ENCODE measurements at places on chromosomes 7 and 10.

DNA sequence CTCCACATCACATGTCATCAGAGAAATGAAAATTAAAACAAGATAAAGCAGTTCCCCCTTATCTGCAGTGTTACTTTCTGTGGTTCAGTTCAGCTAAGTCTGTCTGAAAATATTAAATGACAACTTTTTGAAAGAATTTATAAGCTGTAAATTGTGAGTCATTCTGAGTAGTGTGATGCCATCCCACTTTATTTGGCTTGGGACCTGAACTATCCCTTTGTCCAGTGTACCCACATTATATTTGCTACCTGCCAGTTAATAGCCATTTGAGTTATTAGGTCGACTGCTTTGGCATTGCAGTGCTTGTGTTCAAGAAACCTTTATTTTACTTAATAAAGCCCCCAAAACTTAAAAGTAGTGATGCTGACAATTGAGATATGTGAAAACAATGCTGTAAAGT lies 804.2 kb downstream of the ANKRD7 start:
- DNase-seq: no peak

DNA sequence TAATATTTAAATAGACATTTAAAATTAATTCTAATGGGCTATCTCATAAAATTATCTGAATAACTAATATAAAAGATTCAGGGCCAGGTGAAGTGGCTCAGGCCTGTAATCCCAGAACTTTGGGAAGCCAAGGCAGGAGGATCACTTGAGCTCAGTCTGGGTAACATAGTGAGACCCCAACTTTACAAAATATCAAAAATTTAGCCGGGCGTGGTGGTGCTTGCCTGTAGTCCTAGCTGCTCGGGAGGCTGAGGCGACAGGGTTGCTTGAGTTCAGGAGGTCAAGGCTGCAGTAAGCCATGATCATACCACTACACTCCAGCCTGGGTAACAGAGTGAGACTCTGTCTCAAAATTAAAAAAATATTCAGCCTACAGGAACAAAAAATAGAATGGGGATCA lies 12.5 kb downstream of the NOBOX start:
- no peak for DNase-seq

DNA sequence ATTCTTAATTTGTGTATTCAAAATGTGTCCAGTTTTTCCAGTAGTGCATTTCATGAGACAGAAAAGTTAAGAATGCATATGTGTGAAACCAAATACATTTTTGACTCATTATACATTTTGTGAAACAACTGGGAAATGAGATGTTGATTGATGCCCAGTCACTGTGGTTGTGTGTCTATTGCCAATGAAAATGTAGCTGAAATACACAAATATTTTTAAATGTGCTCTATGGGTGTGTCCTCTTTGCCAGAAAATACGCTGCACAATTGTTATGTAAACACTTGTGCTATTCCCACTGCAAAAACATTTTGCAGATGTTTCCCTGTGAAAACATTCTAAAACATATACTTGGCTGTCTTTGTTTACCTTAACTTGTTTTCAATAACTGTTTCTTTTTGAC lies 395.2 kb downstream of the TFEC start:
- DNase-seq: no peak

- DNase-seq: no peak
These were observed 209.6 kb downstream of the PTPRN2 start for GRCh38 chr7:158377800-158378623.

GRCh38 chr7:100893910-100894721 lies 1.6 kb downstream of the ACHE start:
- no peak for DNase-seq

DNA sequence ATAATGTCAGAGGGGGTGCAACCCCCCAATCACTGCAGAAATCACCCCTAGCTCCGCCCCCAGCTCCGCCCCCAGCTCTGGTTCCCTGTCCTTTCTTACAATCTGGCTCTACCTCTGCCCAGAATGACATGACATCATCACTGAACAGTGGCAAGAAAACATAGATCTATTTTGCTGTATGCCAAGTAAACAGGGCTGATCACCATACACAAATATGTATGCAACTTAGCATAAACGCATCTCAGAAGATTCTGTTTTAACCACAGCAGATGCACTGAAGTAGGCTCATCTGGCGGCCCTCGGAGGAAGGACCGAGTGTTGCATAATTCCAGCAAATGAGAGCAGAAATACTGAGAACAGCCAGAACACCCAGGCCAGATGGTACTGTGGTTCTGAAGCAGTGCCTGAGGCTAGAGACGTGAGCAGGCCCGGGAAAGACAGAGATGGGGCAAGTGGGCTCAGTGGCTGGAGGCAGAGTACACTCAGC lies 293.3 kb upstream of the KLF14 start:
- DNase-seq: no peak

DNA sequence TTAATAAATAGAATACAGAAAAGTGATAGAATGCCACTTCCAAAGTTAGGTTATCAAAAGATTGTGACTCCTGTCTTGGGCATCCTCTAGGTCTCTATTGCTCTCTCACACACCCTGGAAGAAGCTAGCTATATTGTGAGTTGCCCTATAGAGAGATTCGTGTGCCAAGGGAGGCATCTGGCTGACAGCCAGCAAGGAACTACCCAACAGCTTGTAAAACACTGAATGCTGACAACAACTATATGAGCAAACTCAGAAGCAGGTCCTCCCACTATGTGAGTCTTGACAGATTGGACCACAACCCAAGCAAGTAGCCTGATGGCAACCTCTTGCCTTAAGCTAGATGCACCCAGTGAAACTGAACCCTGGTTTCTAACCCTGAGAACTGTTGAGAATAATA lies 55.7 kb upstream of the CDK14 start:
- DNase-seq: no peak

- no peak for DNase-seq
These were observed 125.8 kb downstream of the CDK14 start for GRCh38 chr7:90721869-90722431.

DNA sequence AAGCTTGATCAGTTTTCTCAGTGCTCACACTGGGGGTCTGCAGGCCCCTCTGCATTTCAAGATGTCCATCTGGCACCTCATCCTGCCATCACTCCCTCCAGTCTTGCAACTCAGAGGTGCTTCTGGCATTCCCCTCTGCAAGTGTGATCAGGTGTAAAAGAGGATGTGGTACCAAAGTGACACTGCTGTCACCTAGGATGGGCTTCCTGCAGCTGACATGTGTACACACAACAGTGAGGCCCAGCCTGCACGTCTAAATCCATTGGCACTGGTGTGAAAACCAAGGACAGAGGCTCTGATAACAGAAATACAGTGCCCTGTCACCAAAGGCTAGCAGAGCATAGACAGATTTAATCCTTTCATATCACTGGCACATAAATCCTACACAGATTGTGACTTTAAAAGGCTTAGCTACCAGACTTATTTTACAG lies 162.5 kb upstream of the CELF2 start:
- no peak for DNase-seq

DNA sequence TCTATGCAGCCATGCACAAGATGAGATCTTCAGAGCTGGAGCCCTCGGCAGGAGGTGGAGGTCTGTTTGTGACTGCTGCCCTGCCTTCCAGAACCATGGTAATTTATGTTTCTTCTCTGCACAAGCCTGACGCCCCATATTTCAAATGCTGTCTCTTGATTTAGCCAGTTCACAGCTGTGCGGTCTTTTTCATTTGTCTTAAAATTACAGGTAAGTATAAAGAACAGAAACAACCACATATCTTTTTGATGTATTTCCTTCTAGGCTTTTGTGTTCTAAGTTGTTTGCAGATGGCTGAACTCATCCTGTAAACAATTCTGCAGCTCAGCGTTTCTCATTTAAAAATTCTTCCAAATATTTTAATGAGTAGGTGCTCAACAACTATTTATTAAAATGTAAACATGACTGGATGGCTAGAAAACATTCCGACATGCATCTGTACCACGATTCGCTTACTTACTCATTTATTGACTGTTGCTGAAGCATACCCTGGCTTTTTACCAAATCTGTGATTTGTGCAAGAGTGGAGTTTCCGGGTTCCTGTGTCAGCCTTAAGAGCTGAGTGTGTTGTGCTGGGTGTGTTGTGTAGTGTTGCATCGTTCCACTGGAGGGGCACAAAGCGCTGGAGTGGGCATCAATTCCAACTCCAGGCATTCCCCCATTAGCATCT lies 58.9 kb downstream of the PIP4K2A start:
- DNase-seq: no peak

GRCh38 chr7:81562581-81562980 lies 207.3 kb downstream of the HGF start:
- no peak for DNase-seq

DNA sequence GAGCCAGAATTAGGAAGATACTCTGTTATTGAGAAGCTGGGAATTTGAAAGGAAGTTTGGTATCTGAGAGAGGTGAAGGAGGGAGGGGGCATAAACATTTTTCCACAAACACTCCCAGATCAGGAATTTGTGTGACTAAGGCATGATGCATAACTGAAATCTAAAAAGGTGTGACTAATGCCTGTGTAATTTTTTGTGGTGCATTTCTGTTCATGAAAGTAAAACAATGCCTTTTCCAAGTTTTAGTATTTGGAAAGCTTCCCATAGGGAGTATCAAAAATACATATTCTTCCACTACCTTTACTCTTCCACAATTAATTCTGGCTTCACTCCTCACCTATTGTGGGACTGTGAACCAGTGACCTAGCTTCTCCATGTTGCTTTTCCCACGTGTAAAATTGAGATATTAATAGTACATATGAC lies 56.4 kb upstream of the CAV2 start:
- no peak for DNase-seq

DNA sequence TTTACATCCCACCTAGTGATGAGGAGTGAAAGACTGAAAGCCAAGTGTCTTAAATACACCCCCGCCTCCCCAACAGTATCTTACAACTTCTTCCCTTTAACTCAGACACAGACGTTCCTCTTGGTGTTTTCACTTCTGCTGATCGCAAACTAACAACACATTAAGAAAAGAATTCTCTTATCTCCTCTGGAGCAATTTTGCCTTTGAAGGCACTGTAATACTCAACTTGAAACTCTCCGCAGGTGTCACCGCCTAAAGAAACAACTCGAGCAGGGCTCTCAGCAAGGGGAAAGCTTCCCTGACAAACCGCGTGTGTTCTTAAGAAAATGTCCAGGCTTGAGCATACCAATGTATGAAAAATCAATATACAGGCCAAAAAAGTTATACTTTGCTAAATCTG lies 452 bp downstream of the SEMA3C start:
- no peak for DNase-seq

GRCh38 chr7:29292886-29293658 lies 98.5 kb downstream of the CHN2 start:
- DNase-seq: no peak

DNA sequence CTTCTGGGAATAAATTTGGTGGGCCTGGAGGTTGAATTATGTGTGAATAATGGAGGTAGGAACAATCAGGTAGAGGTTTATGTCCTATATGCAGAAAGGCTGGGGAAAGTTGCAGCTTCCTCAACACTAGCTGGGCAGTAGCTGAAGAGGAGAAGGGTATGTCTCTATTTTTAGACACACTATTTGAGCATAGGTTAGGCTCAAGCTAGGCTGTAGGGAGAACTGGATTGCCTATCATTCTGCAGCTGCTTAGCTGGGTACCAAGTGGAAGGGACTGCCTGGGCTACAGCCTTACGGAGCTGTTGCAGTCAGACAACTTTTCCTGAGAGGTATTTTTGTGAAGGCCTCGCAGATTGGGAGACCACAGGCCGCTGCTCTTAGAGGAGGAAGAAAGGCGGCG lies 67.9 kb downstream of the DENND11 start:
- no peak for DNase-seq

DNA sequence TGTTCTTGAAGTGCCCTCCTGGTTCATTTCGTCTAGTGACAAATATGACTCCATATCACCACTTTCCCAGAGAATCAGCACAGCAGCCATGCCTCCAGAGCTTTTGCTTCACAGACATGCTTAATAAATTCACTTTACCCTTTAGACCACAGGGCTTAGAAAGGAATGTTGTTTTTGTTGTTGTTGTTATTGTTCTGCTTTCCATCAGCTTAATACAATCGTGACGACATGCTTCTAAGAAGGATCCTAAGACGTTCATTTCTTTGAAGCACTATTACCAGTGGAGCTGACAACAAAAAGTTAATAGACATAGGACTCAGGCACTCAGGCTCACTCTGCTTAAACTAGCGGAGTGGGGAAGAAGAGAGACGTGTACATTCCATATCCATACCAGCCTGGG lies 418.6 kb downstream of the KCNMA1 start:
- DNase-seq: no peak

DNA sequence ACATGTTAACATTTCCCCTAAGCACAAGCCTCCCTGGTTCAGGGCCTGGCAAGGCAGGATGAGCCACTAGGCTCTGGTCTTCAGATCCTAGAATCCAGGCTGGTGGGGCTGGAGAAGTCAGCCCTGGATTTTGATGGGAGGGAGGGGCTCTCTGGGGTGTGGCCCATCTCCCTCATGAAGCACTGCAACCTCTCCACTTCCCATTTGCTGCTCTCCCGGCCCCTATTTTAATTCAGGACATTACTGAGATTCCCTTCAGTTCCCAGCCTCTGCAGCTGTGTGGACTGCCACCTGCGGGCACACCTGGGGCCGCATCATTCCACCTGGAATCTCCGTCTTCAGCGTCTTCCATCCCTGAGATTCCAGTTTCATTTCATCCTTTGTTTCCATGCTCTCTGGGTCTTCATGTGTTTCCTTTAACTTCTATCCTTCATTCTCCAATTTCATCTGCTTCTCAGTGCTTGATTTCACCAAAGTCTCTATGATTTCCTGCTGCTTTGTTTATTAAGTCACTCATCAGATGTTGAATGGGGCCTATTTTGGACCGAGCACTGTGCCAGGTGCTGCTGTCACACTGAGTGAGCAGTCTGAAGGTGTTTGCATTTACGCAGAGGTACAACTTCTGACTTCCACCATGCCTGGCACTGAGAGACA lies 253.6 kb downstream of the WDR37 start:
- no peak for DNase-seq

DNA sequence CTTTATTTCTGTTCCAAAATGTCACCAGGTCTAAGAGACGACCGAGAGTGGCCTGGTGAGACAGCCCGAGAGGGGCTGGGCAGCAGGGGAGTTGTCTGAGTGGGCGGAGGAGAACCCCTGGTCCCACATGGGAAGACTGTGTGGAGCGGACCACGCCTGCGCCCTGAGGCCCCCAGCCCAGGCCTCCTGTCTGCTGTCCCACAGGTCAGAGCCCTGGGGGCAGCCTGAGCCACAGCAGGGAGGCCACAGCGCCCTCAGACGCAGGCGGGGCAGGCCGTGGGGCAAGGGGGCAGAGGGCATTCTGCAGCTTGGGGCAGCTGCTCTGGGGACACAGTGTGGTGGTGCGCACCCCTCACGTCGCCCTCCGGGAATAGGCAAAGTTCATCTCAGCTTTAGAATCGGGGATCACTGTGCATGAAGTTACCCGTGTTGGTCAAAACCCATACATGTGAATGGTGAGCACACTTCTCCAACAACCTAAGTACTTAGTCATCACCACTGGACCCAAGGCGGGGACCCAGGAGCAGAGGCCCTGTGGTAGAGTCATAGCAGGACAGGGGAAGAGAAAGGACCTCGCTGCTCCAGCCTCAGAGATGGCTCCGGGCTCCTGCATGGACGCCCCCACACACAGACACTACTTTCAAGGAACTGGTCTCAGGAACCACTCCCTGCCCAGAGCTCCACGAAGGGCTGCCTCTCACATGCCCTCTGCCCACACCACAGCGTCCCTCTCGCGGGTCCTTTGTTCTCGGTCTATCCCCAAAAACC lies 214.7 kb downstream of the ELFN1 start:
- no peak for DNase-seq
